Uterine smooth muscle cell (primary cell): ENCODE measurements at places on chromosomes 3 and 15. TPM values are rescaled to one million over a fixed set of nuclear protein-coding genes. Genes with fewer than 3 reads are reported as not detected.

The C3orf22 gene
- not detected in 2 replicates for total RNA-seq

The P2RY1 gene
- total RNA-seq: 0.75 and 1.1 TPM in 2 replicates

The STAB1 gene
- total RNA-seq: 0.44 and 0.62 TPM in 2 replicates

The GOLGA8J gene
- under 0.01 and 0.11 TPM in 2 replicates for total RNA-seq

The TTLL13 gene
- 0.12 TPM in 1 of 2 replicates, not detected in the other for total RNA-seq

The NR1I2 gene
- 0.12 TPM in 1 of 2 replicates, not detected in the other for total RNA-seq

The EBLN2 gene
- total RNA-seq: 5.4 and 7.7 TPM in 2 replicates

The CMTM6 gene
- 93.3 and 107 TPM in 2 replicates for total RNA-seq

The ANKRD63 gene
- total RNA-seq: not detected in 2 replicates

The PPARG gene
- 35.6 and 49.2 TPM in 2 replicates for total RNA-seq

The ST6GAL1 gene
- total RNA-seq: 0.11 and 2.0 TPM in 2 replicates
